Bone marrow (tissue), 2 donors: ENCODE measurements at places on chromosomes 13 and 19.
A peak's percentile ranks its signal among the peaks of the same experiment; 100 is the strongest.

DNA sequence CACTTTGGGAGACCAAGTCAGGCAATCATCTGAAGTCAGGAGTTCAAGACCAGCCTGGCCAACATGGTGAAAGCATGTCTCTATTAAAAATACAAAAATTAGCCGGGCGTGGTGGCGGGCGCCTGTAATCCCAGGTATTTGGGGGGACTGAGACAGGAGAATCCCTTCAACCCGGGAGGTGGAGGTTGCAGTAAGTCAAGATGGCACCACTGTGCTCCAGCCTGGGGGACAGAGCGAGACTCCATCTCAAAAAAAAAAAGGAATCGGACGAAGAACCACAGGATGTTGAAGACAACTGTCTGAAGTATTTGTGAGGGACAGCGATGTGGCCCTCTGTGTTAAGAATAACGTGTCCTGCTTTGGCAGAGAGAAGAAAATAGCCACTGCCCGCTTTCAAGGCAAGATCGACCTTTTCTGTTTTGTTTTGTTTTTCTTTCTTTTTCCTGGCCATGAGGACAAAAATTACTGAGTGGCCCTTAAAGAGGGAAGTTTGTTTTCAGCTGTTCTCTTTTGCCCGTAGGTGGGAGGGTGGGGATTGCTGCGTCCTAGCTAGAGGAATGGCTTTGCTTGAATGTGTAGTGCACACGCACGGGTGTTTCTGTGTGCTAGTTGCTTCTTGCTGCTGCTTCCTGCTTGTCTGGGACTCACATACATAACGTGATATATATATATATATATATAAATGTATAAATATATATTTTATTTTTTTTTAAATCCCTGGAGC lies 6.2 kb upstream of the PRKCG start:
- no peak for DNase-seq

DNA sequence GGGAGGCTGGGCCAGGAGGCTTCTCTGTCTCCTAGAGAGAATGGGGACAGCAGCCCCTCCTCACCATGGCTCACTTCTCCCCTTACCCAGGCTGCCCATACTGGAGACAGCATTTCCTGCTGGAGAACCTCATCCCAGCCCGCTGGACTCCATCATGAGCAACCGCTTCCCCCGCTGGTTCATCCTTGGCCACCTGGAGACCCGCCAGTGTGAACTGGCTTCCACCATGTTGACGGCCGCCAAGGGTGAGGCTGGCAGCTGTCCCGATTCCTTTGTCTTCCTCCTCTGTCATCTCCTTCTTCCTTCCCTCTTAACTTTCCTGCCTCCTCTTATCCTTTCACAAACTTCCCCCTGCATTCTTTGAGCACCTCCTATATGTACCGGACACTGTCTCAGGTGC lies 28.0 kb downstream of the ZSWIM4 start:
- no peak for DNase-seq

DNA sequence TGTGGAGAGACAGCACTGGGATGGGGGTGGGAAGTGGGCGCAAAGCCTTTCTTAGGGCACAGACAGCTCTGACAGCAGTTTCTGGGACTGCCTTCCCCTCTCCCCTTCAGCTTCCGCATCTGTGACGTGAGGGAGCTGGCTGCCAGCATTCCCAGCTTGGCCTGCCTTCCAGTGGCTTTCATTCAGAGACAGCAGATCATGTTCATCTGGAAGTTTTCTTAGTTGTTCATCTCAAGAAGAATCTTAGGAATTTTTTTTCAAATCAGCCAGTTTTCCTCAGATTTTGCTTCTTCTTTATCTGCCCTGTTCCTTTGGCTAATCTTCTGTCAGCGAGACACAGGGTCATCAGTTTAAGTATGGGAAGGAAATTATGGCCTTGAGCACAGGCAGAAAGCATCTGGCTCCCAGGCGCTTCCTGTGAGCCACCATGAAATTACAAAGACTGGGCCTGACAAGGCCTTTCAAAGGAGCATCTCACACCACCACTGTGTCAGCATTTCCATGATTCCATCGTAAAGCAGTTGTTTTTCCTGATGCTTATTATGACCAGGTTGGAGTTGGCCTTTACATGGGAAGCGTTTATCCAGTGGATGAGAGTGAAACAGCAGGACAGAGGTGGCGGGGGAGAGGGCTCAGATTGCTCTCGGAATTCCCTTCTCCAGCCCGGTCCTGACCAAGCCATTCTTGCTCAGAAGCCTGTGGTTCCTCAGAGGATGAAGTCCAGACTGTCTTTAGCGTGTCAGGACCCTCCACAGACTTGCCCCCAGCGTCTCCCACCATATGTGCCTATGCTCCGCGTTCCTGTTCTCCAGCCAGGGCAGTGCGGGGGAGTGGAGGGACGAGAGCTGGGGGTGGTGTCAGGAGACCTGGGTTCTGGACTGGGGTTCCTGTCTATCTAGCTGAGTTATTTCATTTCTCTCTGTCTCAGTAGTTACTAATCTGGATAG lies 43.6 kb downstream of the ARHGAP35 start:
- no peak for DNase-seq

GRCh38 chr19:8146877-8147581 lies 2.4 kb downstream of the FBN3 start:
- DNase-seq, result no peak

GRCh38 chr13:93172109-93172508 lies 54.5 kb upstream of the GPC6 start:
- DNase-seq, result no peak

- no peak for DNase-seq
These were observed 4.3 kb downstream of the RRAS start for GRCh38 chr19:49635530-49636232.

DNA sequence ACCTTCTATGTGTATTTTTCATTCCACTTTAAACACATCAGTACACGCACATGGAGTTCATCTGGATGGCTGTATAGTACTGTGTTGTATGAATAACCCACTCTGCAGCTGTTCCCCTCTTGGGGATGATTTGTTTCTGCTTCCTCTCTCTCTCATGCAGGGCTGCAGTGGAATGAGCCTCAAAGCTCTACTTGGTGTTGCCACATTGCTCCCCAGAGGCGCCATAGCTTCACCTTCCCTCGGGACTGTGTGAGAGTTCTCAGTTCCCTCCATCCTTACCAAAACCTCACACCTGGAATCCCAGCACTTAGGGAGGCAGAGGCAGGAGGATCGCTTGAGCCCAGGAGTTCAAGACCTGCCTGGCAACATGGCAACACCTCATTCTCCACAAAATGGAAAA lies 28.4 kb upstream of the GPR183 start:
- DNase-seq, result no peak

GRCh38 chr13:39106216-39107005 lies 68.2 kb downstream of the NHLRC3 start:
- DNase-seq, result no peak

DNA sequence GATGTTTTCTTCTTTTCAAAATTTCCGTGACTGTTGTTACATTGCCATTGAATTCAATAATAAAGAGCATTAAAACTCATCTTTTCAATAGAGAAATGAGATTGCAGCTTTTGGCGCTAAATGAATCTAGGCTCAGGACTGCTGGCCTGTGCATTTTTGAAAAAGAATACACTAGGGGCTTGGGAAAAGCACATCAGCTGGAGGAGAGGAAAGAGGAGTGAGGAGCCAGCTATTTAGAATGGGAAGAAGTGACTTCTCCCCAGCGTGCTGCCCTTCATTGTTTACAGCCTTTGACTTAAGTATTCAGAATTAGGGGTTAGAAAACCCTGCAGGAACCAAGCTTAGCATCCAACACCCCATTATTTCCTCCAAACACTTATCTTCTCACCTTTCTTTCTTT lies 43.3 kb downstream of the TNFSF11 start:
- DNase-seq, result no peak

DNA sequence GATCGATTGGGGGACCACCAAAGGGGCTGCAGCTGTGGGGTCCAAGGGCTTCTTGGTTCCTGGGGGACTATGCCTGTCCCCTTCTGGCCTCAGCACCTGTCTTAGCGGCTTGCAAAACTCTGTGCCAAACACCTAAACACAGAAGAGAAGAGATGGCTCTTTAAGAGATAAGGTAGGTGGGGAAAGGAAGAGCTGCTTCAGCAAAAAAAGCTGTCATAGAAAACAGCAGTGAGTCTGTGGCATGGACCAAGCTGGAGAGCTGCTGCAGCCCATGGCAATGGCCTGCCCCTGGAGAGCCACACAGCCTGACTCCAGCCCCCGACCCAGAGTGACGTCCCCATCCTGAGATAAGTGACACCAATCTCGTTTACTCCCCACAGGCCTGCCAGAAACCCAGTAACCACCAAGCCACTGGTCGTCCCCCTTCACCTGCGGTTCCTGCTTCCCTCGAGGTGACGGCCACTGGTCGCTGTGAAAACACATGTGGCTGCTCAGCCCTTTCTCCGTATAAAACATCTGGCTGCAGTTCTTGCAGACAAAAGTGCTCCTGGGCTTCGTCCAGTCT lies 25.0 kb upstream of the NAPA start:
- DNase-seq, result no peak

DNA sequence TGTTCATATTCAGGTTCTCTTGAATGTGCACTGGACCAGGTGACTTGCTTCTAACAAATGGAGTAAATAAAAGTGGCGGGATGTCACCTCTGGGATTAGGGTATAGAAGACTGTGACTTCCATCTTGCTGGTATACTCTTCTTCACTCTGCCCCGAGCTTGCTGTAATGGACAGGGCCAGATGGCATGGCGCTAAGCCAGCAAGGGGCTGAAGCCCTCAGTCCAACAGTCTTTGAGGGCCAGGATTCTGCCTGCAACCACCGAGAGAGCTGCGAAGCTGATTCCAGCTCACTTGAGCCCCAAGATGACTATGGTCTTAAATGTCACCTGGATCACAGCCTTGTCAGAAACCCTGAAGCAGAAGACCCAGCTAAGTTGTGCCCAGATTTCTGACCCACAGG lies 600.0 kb downstream of the FGF9 start:
- DNase-seq, result no peak

GRCh38 chr13:25927363-25927762 lies 124.5 kb downstream of the SHISA2 start:
- no peak for DNase-seq

DNA sequence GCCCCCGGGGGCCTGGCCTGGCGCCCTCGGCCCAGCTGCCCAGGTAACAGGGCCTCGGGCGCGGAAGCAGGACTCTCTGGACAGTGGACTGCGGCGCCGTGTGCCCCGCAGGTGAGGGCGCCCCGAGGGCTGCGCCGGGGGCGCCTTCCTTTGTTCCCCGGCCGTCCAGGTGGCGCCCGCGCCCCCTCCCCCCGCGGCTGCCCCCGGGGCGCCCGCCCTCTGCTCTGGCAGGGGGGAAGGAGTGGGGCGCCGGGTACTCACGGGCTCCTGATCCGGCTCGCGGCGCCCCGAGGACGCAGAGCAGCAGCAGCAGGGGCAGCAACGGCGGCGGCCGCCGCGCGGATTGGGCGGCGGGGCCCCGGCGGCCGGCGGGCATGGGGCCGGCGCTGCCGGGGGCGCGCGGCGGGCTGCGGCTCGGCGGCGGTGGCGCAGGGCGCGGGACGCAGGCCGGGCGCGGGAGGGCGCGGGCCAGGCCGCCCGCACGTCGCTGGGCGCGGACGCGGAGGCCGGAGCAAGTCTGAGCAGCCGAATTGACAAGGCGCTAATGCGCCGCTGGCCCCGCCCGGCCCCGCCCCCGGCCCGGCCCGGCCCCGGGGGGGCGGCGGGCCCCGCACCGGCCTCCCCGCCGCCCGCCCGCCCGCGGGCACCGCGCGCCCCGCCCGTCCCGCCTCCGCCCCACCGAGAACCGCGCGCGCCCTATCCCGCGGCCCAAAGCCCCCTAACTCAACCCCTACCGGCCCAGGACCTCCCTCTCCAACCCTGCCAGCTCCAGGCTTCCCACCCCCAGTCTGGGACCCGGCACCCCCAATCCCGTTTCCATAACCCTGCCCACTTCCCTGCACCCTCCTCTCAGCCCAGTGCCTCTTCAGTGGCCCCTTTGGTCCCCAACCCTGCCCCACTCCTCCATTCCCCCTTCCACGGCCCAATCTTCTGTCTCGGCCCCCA lies at the start of gene CRLF1:
Gene CRLF1, minus strand, starts transcription at position 519 of the 945 bp plus-strand sequence. Its CDS starts 143 bp downstream, at position 376.
- no peak for DNase-seq

DNA sequence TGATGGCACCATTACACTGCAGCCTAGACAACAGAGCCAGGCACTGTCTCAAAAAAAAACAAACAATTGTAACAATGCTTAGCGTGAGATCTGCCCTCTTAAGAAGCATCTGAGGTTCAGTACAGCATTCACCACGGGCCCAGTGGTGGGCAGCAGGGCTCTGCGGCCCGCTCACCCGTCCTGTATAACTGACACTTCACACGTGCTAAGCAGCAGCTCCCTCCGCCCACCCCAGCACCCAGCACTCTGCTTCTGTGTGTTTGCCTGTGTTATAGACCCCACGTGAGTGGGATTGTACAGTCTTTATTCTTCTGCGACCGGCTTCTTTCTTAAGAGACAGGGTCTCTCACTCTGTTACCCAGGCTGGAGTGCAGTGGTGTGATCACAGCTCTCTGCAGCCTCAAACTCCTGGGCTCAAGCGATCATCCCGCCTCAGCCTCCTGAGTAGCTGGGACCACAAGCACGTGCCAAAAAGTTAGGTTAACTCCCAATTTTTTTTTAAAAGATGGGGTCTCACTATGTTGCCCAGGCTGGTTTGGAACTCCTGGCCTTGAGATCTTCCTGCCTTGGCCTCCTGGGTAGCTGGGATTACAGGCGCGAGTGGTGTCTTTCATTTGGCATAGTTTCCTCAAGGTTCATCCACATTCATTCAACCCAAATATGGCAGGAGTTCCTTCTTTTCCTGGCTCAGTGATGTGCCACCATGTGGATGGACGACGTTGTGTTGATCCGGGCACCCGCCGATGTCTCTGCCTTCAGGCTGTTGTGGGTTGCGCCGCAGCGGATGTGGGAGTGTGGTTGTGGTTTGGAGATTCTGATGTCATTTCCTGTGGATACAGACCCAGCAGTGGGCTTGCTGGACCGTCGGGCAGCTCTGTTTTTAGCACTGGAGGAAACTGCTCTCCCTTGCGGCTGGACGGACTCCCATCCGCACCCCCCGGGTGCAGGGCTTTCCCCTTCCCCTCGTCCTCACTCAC lies 170.0 kb downstream of the KDM4B start:
- DNase-seq, result peak; percentile 30

DNA sequence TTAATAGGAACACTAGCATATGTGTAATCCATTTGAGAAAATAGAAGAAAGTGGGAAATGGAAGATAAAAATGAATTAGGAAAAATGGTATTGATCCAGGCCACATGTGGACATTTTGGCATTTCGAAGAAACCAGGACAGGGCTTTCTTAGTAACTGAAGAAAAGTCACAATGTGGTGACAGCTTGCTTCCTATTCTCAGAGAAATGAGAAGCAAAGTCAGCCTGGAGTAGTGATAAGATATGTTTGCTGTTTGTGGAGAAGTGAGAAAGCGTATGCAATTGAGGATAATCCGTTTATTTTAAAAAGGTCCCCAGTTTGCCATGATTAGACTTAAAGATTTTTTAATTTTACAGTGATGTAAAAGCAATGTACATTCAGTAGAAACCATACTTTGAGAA lies 127.9 kb downstream of the SLITRK6 start:
- DNase-seq, result no peak

DNA sequence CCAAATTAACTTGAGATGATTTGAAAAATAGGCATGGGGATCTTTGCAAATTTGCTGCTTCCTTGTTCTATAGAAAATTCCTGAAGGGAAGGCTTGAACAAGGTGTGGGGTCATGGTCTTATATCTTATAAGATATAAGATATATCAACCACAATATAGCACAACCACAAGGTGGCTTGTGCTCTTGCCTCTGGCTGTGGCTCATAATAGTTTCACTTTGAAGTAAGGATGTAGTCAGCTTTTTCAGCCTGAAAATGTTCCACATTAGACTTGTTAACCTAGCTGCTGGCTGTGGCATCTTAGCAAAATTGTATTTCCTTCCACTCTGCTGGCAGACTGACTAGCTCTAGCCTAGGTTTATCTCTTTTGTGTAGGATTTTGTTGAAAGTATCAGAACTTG lies 169.7 kb downstream of the KLF5 start:
- DNase-seq, result no peak

- DNase-seq, result no peak
These were observed 160.7 kb downstream of the LMO7 start for GRCh38 chr13:75796825-75797224.

- DNase-seq, result no peak
These were observed 164.8 kb downstream of the DACH1 start for GRCh38 chr13:71702253-71702652.
